ENCODE measurements at places on chromosomes 16 and 17. TPM values are rescaled to one million over a fixed set of nuclear protein-coding genes. Genes with fewer than 3 reads are reported as not detected.

EVI2B gene
- 15.0 TPM for total RNA-seq

AOC3 gene
- 2.9 TPM for total RNA-seq

TNFRSF13B gene
- total RNA-seq = not detected

PAQR4 gene
- total RNA-seq = 29.4 TPM

RNF112 gene
- 0.34 TPM for total RNA-seq

KRTAP17-1 gene
- total RNA-seq = not detected

TRAF7 gene
- 74.8 TPM for total RNA-seq

NXPH3 gene
- total RNA-seq = 0.20 TPM

HOXB1 gene
- total RNA-seq = not detected

DNA sequence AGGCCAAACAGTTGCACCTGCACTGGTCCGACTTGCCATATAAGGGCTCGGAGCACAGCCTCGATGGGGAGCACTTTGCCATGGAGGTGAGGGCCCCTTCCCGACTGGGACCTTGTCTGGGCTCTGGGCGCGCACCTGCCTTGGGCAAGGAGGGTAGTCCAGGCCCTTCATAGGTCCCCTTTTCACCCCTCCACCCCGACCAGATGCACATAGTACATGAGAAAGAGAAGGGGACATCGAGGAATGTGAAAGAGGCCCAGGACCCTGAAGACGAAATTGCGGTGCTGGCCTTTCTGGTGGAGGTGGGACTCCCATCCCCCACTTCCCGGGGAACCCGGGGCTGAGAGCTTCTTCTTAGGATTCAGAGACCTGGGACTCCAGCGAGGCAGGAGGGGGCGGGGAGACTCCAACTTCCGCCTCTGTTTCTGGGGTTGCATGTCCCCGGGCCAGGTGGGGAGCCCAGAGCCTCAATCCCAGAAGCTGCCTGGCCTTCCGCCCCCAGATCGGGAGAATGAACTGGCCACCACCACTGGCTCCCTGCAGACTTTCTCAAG is 7.8 kb downstream of the CA4 start:
- DNase-seq = no peak

GRCh38 chr16:17503331-17503730 is 32.6 kb upstream of the XYLT1 start:
- no peak for DNase-seq

- DNase-seq = no peak
These were observed 7.9 kb upstream of the FAM83G start for GRCh38 chr17:19012171-19013080.

DNA sequence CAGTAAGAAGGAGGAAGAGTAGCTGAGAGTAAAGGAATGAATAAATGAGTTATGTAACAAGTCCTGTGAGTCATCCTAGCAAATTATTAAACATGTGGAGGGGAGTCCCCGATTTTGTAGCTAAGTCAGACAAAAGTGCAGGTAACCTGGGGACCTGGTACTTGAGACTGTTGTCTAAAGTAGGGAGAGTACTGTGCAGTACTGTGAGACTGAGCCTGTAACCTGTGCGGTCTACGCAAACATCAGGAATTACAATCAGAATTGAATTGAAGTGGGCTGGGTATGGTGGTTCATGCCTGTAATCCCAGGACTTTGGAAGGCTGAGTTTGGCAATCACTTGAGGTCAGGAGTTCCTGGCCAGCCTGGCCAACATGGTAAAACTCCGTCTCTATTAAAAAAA is 35.7 kb downstream of the IKZF3 start:
- no peak for DNase-seq

- peak; percentile 19 for DNase-seq
These were observed 11.1 kb upstream of the SLC5A11 start for GRCh38 chr16:24834459-24835335.

DNA sequence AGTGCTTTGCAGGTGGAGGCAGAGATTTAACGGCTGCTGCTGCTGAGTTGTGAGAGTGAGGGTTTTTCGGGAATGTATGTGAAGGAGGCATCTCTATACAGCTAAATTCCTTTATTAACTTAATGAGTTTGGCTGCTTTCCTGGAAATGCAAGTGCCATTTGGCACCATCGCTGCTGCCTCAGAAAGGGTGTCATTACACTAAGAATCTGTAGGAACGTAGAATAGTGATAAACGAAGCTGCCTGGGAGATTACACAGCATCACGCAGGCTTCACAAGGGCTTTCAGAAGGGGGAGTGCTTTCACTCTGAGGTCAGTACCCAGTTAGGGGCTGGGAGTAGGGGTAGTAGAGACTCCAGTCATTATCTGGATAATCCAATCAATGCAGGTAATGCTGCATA is 14.1 kb upstream of the NLRP1 start:
- no peak for DNase-seq

DNA sequence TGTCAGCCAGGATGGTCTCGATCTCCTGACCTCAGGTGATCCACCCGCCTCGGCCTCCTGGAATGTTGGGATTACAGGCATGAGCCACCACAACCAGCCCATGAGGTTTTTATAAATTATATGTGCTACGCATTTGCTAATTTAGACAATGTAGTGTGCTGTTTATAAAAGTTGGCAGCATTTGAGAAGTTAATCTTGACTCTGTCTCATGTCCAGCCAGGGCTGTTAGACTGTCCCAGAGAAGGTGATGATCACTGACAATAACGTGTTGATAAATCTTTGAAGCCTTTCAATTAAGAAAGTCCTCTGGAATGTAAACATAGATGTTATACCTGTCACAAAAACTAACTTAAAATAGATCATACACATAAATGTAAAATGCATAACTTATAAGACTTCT is 82.0 kb downstream of the PPM1E start:
- DNase-seq = no peak

DNA sequence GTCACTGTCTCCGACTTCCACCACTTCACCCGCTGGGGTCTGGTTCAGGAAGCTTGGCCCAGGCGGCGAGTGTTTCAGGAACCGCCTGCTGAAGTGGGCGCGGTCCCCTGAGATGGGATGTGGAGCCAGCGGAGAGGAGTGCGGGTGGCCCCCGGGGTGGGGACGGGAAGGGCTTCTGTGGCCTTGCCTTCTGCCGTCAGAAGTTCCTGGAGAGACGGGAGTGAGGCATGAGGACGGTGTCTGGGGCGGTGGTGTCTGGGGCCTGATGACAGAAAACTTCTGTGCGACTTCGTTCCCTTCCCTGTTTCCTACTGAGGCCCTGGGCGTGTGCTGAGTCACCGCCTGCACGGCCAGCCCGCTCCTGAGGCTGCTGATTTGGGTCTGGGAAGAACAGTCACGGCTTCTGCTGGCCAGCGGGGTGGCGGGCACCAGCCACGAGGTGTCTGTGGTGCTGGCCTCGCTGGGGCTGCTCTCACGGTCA is 12.3 kb upstream of the NLRC3 start:
- DNase-seq = no peak

GRCh38 chr16:88353232-88353631 is 29.5 kb upstream of the ZNF469 start:
- no peak for DNase-seq

GRCh38 chr16:85291302-85292148 is 179.3 kb upstream of the CIBAR2 start:
- DNase-seq = no peak

GRCh38 chr16:55010492-55011160 is 80.0 kb downstream of the IRX5 start:
- no peak for DNase-seq

DNA sequence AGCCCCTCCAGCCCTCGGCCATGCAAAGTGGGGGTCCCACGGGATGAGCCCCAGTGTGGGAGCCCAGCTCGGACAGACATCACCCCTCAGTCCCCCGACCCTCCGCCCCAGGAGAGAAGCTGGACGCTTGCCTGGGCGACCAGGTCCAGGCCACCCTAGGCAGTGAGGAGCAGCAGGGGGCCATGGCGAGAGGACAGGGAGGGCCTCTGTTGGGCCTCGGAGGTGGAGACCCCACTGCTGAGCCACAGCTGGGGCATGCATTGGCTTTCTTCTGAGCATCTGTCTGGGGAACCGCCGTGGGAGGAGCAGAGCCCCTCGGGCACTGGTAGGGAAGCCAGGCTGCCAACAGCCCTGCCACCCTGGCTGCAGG is 13.0 kb downstream of the ACTG1 start:
- DNase-seq = no peak

GRCh38 chr17:52255347-52255746 is 96.8 kb upstream of the CA10 start:
- no peak for DNase-seq

DNA sequence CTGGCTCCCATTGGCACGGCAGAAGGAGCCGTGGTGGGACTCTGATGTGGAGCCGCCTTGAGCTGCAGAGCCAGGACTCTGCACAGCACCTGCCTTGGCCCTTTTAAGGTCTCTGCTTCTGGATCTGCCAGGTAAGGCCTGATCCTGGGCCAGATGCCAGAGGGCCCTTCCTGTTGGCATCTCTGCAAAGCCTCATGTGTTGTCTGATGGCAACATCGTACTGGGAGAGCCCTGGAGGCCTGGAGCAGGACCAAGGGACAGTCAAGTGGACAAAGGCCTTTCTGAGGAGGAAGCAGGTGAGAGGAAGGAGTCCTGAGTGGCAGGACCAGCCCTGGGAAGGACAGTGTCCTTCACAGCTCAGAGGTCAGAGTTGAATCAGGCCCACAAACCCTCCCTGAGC is 26.1 kb downstream of the SOCS1 start:
- no peak for DNase-seq

GRCh38 chr16:57689762-57690558 is 4.6 kb upstream of the DRC7 start:
- peak; percentile 74 for DNase-seq

DNA sequence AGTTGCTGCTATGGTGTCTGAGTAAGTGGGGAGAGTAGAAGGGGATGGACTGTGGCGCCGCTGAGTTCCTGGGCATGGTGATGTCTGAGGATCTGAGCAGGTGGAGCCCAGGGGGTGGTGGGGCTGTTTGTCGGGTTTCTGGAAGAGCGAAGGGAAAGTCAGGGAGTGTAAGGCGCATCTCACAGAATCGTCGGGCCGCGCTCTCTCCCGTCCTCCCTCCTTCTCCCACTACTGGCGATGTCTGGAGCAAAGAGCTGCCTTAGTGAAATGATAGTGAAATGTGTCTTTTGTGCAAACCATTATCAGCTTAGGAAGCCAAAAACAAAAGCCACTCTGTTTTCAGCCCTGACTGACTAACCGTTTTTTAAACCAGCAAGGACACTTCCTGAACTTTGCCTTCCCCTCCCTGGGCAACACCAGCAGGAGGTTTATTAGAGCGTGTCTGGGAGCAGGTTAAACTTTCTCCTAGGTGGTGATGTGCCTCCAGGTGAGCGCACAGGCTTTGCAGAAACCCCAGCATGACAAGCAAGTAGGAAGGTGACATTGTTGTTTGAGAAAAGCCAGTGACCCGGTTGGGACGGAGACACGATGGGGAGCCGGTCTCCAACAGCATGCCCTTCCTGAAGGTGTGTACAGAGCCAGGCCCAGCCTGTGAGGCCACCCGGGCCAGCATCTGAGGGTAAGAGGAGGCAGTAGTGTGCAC is 49.1 kb downstream of the RAB11FIP3 start:
- DNase-seq = no peak

DNA sequence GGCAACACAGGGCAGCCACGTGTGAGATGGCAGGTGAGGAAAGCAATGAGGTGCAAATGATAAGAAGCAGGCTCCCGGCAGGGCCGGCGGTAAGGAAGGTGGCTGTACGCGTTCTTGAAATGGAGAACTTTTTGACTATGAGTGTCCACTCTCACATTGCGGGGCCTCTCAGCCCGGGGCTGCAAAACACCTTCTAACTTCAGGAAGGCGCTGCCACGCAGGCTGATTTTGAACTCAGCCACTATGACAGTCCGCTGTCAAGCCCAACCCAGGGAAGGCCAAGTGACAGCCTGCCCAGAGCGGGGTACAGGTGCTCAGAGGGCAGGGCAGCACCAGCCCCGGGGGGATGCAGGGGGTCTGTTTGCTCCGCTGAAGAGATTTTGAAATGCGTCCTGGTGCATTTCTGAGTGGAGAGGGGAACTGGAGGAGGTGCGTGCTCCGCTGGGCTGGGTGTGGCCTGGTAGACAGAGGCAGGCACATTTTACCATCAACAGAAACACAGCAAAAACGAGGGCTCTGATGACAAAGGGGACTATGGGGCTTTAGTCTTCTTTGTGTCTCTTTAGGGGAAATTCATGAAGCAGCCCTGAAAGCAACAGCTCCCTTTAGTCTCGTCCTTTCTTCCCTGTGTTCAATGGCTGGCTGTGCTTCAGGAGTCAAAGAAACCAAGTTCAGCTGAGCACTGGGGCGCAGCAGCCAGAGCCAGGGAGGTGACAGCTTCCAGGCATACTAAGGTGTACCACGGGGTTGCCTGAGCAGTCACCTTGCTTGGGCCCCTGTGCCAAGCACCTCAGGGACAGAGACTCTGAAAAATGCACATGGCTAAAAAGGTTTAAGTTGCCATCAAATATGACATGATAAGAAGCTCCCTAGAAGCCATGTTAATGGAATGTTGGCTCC is 14.6 kb upstream of the SREBF1 start:
- DNase-seq = no peak

- no peak for DNase-seq
These were observed 29.7 kb downstream of the RTN4RL1 start for GRCh38 chr17:1995321-1995892.

DNA sequence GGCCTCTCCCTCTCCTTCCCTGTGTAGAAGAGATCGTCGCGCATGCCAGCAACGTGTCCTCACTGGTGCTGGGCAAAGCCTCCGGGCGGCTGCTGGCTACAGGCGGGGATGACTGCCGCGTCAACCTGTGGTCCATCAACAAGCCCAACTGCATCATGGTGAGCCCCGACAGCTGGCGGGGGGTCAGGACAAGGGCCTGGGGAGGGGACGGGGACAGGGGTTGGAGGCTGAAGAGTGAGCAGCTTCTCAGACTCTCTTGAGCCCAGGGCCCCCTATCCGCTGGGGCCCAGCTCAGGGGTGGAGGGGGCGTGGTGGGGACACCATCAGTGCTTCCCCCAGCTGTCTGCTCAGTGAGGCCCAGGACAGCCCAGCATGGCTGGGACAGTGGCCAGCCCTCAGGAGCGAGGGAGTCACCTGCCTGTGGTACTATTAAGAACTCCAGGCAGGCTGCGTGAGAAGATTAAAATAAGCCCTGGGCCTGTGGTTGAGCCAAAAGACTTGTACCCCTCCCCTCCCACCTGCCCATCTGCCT is 6.2 kb downstream of the KATNB1 start:
- no peak for DNase-seq

DNA sequence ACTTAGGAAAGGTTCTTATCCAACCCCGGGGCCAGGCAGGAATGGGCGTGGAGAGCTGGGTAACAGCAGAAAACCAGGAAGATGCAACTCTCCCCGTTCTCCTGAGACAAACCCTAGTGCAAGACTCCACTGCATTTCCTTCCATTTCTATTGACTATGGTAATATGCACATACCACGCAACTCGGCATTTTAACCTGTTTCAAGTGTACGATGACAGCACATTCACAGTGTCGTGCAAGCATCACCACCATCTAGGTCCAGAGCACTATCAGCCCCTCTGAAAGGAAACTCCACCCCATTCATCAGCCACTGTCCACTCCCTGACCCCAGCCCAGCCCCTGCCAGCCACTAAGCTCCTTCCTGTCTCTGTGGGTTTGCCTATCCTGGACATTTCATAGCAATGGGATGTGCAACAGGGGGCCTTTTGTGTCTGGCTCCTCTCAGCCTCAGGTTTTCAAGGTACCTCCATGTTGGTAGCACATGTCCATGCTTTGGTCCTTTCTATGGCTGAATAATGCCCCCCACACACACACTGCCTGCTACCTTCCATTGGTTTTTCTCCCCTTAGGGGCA is 441.9 kb downstream of the SOX9 start:
- DNase-seq = no peak
